ENCODE measurements at places on chromosomes 1 and 21.

- DNase-seq, result no peak
Measured at GRCh38 chr1:182426442-182427430, 23.2 kb upstream of the RGSL1 start.

GRCh38 chr1:165896277-165896676 lies 68.9 kb downstream of the UCK2 start:
- no peak for DNase-seq

GRCh38 chr1:39635205-39635870 lies 4.1 kb downstream of the HEYL start:
- no peak for DNase-seq

- DNase-seq, result no peak
Measured at GRCh38 chr1:106515375-106515774, 541.1 kb upstream of the PRMT6 start.

GRCh38 chr1:234589064-234589800 lies 20.7 kb downstream of the IRF2BP2 start:
- no peak for DNase-seq

GRCh38 chr1:15088281-15088971 lies 65.1 kb upstream of the TMEM51 start:
- DNase-seq, result no peak

- no peak for DNase-seq
Measured at GRCh38 chr21:22679207-22679606, 1681.0 kb downstream of the NCAM2 start.

DNA sequence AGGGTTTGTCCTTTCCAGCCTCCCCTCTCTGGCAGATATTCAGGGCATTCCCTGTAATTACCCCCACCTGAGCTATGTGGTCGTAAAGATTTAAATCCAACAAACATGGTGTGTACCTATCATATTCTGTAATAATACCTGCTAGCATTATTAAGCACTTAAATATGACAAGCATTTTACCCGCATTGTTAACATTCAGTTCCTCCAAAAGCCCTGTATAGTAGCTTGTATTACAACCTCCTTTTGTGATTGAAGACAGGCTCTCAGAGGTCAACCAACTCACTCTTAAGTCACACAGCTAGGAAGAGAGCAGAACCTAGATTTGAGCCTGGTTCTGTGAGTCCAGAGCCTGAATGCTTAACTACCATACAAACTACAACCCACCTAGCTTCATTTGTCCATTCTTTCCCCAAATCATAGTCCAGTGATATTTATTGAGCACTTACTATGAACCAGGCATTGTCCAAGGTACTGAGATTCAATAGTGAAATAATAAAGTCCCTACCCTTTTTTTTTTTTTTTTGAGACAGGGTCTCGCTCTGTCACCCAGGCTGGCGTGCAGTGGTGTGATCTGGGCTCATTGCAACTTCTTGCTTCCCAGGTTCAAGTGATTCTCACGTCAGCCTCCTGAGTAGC lies 13.8 kb upstream of the KDM4A start:
- DNase-seq, result no peak

DNA sequence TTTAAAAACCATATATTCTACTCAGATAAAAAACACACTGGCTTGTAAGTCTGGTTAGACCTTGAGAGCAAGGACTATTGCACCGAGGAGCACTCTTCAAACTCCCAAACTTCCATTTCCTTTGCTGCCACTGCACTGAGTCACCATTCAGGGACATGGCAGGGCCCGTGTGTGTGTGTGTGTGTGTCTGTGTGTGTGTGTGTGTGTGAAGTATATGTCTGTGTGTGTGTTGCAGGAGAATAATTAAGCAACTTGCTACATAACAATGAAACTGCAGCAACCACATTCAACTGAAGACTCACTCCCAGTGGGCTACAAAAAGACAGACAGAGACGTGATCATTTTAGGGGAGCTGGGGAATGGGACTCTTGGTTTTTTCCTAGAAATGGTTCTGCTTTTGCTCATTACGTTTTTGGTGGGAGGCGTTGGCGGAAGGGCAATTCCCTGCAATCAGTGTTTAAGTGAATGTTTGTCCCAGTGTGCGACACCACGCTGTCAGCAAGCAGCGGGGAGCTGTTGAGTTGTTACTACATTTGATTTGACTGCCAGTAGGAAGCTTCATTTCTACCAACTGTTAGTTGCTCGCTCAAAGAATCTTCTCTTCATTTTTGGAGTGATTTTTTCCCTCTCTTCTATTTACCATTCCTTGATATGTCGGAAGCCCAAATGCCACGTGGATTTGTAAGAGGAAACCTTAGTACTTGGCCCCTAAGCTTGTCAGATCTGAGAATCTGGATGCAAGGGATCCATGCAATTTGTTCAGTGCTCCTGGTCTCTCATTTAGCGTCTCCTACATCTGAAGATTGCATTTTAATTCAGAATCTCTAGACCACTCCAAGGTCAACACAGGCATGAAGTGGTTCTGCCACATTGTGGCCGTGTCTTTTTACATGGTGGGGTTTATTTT lies 36.1 kb downstream of the ESRRG start:
- no peak for DNase-seq

DNA sequence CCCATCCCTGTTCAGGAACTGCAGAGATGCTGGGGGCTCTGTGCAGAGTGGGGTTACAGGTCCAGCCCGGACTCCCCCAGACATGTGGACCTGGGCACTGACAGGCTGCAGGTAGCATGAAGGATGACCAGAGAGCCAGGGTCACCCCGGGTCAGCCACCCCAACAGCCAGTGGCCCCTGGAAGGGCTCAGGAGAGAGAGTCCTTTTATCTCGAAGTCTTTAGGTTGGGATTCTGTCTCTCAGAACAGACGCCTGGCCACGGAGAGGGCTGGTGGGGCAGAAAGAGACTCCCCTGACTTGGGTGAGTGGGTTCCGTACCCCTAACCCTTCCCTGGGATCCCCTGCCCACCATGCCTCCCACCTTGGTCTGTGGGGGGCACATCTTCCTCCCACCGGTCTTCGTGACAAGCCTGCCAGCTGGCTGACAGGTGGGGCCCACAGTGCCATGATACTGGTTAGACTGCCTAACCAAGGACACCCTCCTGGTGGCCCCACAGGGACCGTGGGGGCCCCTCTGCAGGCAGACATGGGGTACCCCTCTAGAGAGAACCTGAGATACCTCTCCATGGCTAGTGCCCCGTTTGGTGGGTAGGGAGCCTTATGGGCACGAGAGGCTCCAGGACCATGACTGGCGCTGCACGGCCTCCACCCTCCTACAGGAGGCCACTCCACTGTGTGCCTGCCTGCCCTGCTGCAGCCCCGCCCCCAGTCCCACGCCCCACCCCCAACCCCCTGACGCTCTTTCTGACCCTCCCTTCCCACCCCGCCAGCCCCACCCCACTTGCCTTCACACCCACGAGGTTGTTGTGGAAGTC lies 24.2 kb downstream of the WNT9A start:
- DNase-seq, result no peak

- no peak for DNase-seq
Measured at GRCh38 chr1:213934649-213935048, 53.1 kb upstream of the PROX1 start.

GRCh38 chr1:111769517-111770146 lies 13.9 kb downstream of the DDX20 start:
- no peak for DNase-seq

DNA sequence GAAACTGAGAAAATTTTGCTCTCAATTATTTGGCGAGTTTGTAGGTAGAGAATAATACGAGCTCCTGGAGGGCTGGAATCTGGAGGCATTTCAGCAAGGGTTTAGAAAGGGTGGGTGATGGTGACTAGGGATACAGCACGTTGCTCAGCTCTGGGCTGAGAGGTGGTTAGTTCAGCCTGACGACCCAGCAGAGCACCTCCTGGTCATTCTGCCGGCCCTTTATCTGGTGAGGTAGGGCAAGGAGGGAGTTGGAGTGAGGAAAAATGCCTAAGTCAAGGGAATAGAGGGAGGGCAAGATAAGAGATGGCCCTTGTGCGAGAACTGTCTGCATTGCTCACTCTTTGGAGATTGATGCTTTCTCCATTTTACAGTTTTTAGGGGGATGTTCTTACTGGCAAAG lies 19.1 kb downstream of the GALNT2 start:
- DNase-seq, result no peak

DNA sequence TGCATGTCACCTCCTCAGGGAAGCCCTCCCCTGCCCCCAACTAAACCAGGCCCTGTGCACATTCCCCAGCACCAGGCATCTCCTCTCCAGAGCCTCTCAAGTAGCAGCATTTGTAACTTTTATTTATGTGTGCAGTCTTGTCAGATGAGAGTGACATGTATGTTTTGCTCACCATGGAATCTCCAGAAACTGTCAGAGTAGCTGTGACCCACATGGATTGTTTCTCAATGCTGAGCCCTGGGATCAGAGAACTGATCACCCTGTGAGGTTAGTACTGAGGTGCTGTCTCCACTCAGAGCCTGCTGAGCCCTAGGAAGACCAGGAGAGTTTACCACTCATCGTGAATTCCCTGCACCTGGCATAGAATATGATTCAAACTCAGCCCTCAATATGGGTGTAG lies 190.9 kb upstream of the EDN2 start:
- no peak for DNase-seq

GRCh38 chr1:64019818-64020217 lies 183.6 kb upstream of the UBE2U start:
- no peak for DNase-seq

DNA sequence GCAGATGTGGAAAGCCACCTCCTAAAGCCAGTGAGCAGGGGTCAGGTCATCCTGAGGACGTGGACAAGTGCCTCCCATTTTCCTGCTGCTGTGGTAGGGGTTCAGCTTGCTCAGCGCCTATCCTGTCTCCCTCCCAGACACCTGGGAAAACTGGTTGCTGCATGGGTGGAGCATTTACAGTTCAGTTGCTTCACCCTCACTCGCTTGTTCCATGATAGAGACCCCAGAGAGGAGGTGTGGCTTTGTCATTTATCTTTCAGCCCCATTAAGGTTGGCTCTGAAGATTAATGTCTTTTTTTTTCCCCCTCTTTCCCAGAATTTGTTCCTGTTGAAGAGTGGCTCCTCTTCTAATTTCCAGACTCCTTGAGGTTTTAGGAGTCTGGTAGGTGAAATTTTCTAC lies 9.2 kb downstream of the VANGL1 start:
- DNase-seq, result no peak

GRCh38 chr1:95118710-95119109 lies 1.6 kb downstream of the TLCD4 start:
- DNase-seq, result no peak

DNA sequence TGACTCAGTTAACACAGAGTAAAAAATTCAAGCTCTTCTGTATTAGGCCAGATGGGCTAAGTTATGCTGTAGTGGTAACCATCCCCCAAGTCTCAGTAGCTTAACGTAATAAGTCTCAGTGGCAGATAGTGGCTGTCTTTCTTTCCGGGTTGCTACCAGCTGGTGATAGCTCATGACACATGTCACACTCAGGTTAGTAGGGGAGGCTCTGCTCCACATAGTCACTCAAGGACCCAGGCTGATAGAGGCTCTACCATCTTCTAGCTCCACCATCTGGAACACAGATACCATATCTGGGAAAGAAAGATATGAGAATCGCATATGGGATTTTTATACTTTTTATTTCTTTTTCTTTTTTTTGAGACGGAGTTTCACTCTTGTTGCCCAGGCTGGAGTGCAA lies 16.2 kb upstream of the MEF2D start:
- DNase-seq, result no peak

DNA sequence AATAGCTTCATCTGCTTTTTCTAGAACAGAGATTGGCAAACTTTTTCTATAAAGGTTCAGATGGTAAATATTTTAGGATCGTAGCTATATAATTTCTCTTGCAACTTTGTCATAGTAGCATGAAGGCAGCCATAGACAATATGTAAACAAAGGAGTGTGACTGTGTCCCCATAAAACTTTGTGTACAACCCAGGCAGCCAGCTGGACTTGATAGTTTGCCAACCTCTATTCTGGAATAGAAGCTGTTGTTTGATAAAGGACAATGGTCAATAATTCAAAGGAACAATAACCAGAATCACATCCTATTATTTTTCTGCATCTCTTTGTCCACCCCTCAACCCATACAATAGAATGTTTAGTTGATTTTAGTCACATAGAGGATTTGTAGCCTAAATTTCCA lies 286.7 kb downstream of the LMX1A start:
- no peak for DNase-seq

DNA sequence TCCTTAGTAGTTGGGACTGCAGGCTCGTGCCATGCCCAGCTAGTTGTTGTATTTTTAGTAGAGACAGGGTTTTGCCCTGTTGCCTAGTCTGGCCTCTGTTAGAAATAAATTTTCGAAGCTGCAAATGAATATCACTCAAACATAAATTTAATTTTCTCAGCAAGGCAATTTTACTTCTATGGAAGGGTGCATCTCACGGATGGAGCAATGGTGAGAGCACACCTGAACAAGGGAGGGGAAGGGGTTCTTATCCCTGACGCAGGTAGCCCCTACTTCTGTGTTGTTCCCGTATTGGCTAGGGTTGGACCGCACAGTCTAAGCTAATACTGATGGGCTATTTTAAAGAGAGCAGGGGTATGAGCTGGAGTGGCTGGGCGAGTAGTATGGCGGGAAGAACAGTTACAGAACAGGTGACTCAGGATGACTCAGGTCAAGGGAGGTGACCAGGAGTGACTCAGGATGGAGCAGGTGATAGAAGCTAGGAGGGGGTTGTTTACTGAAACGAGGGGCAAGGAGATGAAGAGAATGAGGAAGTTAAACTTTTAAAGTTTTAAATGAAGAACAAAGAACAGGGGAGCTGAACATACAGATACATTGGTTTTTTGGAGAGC lies 7.5 kb downstream of the MDM4 start:
- no peak for DNase-seq

DNA sequence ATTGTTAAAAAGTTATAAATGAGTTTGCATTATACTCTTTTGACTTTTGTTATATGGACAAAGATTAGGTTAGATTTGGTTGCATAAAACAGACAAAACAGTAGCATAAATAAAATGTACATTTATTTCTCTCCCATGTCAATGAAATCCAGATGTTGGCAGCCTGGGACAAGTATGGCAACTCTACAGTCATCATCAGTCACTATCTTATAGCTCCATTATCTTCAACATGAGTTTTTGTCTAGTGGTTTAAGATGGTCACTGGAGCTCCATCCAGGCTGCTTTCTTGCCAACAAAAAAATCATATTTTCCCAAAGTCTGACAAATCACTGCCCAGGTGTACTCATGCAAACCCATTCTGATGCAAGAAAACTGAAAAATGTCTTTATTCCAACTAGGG lies 83.8 kb downstream of the CD58 start:
- no peak for DNase-seq

DNA sequence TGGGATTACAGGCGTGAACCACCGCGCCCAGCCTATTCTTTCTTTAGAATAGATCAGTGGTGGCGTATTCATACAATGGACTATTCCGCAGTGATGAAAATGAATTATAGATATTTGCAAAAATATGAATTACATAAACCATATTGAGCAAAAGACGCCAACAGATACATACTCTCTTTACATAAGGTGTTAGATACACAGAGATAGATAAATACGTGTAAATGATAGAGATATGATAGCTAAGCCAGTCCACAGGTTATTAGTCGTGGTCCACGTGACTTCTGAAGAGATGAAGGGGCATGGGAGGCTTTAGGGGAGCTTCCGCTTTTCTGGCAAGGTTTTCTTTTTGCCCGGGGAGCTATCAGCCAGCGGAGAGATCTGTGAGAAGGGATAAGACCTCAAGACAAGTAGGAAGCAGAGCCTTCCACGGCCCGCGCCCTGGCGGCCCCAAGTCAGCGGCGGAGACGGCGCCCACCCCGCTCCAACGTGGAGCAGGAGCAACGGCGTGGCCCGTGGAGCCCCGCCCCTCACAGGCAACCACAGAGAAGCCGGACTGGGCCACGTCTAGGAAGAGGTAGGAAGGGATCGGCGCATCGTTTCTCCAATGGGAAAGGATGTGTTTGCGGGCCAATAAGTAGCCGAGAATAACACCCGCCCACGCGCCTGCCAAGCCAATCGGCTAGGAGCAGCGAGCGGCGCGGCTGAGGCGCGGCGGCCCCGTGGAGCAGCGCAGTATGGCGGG lies at the start of gene MSTO1:
Gene MSTO1, plus strand, starts transcription at position 704 of the 742 bp plus-strand sequence. Its CDS starts 31 bp downstream, at position 735.
- peak; percentile 94 for DNase-seq
